ENCODE measurements at places on chromosomes 5 and 9.

DNA sequence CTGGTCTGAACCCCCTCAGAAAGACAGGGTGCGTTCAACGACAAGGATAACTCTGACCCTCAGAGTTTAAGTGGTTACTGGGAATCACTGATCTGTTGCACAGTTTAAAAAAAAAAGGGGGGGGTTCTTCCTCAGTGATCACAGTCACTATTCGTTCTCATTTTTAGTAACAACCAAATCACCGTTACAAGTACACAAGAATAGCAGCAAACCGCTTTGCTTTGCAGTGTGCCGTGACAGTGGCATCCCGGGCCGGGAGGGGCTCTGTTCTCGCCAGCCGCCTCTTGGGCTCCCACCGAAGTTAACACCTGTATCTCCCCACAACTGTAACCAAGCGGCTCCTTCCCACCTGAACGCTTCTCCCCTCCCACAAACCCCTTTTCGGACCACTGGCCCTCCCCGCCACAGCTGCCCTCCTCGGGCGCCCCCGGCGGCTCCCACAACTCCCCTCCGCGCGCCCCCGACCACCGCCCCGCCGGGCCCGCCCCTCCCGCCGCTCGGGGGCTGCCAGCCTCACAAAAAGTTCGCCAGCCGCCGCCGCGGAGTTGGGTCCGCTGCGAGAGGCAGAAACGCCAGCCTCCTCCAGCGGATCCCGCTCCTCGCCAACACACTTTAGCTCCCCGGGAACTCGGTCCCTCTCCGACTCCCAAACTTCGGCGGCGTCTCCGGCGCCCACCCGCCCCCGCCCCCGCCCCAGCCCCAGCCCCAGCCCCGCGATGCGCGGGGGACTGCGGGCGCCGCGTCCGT lies 1.2 kb downstream of the SSBP2 start:
- peaks cover 6% of the 10 kb centered on the region for H3K4me1 ChIP-seq
- H3K27ac ChIP-seq, result no peak overlapping the region
- H3K4me3 ChIP-seq, result peak overlapping the region; percentile 88
- H3K36me3 ChIP-seq, result no peaks in the 10 kb centered on the region

- no peak for DNase-seq
- no peak overlapping the region for H3K4me3 ChIP-seq
- H3K27ac ChIP-seq, result no peak overlapping the region
- H3K27me3 ChIP-seq, result no peaks in the 10 kb centered on the region
These were observed 136.1 kb downstream of the TMEM38B start for GRCh38 chr9:105830461-105830860.

DNA sequence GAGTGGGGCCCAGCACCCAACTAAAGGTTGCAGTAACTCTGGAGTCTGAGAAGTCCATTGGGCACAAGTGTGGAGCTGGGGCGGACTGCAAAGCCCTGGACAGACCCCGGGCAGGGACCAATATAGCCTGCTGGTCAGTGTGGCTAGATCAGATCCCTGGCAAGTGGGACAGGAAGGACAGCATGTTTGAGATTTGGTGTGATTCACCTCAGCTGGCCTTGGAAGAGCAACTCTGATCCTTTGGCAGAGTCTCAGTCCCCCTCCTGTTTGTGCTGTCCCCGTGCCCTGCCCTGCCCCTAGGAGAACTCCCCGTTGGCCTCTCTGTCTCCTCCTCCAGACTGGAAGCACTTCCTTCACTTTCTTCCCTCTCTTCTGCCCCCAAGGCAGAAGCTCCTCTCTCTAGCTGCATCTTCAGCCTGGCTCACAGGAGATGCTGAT lies 255.3 kb downstream of the FSTL4 start:
- H3K27ac ChIP-seq, result no peak overlapping the region
- no peaks in the 10 kb centered on the region for H3K36me3 ChIP-seq
- DNase-seq, result no peak
- no peak overlapping the region for H3K4me3 ChIP-seq
- H3K4me1 ChIP-seq, result peaks cover 10% of the 10 kb centered on the region

DNA sequence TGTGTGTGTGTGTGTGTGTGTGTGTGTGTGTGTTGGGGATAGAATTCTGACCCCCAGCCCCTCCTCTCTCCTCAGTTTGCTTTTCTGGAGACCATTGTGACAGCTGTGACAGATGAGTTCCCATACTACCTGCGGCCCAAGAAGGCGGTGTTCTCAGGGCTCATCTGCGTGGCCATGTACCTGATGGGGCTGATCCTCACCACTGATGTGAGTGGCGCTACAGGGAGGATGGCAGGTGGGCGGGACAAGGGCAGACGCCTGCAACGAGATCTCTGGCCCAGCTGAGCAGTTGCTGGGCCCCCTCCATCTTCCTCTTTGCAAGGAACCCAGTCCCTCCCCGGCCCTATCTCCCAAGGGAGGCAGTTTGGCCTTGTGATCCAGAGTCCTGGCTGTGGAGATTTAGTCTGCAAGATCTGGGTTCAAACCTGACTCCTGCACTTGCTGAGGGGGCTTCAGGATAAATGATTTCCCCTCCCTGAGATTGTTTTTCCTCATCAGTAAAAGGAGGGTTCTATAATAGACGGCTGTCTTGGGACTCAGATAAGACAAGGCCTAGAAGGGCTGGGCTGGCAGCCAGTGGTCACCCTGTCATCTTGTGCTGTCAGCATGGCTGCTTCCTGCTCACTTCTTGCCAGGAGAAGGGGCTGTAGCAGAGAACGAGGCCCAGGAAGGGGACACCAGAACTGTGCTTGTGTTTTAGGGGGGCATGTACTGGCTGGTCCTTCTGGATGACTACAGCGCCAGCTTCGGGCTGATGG lies 14.1 kb downstream of the SLC6A7 start:
- no peak overlapping the region for H3K27ac ChIP-seq
- DNase-seq, result no peak
- no peaks in the 10 kb centered on the region for H3K27me3 ChIP-seq

GRCh38 chr5:172569861-172570558 lies 71.1 kb upstream of the NEURL1B start:
- no peak for DNase-seq
- H3K27me3 ChIP-seq, result no peaks in the 10 kb centered on the region
- H3K36me3 ChIP-seq, result no peaks in the 10 kb centered on the region

DNA sequence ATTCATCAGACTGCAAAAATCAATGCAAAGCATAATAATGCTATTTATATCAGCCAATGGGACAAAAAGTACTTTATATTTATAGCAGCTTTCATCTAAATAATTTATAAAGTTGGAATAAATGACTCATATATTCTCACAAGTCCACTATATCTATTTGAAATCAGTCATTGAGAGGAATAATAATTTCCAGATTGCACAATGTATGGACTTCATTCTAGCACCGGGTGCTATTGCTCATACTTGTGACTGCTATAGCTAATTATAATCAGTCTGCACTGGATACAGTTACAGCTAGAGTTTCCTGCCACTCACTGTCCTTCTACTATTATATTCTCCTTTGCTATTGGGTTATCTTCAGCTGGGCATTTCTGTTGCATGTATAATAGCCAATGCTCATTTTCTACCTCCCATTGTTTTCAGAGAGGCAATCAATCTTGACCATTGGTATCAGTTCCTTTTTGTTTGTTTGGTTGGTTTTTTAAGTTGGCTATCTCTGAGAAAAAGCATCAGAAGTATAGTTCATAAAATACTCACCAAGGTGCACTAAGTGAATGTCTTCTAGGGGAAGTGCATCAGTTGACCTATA lies 1.9 kb downstream of the CDH18 start:
- no peaks in the 10 kb centered on the region for H3K36me3 ChIP-seq
- H3K27ac ChIP-seq, result no peak overlapping the region
- H3K4me3 ChIP-seq, result no peak overlapping the region
- no peak for DNase-seq

DNA sequence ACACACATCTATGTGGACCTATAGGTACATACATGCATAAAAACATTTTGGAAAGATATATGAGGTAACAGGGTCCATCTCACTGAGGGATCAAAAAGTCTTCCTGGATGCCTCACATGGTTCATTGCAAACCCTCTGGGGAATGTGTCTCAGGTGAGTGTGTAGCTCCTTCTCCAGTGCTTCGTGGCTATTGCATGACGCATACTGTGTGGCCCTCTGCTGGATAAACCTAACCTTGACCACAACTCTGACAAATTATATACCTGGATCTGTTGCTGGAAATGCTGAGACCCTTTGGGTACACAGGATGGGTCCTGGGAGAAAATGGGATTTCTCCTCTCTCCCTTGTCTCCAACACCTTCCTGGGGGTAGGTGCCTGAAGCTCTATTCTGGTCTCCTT lies 91.9 kb downstream of the JAKMIP2 start:
- H3K27me3 ChIP-seq, result no peaks in the 10 kb centered on the region
- H3K36me3 ChIP-seq, result no peaks in the 10 kb centered on the region
- H3K4me3 ChIP-seq, result no peak overlapping the region
- H3K27ac ChIP-seq, result no peak overlapping the region
- H3K4me1 ChIP-seq, result no peaks in the 10 kb centered on the region

- no peak overlapping the region for H3K4me3 ChIP-seq
- H3K4me1 ChIP-seq, result peaks cover 4% of the 10 kb centered on the region
- DNase-seq, result no peak
- H3K27ac ChIP-seq, result no peak overlapping the region
These were observed 28.6 kb upstream of the GTF2H2C start for GRCh38 chr5:69531406-69531801.

DNA sequence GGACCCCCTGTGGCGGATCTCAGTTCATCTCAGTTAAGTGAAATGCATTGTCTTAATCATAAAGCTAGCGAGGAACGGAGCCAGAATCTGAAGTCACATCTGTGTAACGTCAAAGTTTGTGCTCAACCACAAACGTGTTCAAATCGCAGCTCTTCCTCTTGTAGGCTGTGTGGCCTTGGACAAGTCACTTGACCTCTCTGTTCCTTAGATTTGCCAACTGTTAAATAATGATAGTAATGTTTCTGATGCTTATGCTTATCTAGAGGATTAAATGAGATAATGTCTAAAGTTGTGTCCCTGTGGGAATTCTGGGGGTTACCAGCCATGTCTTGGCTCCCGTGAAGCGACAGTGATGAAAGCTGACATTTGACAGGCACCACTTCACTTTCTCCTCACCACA lies 69.2 kb upstream of the NEURL1B start:
- no peak for DNase-seq
- H3K27ac ChIP-seq, result no peak overlapping the region
- H3K27me3 ChIP-seq, result no peaks in the 10 kb centered on the region
- no peaks in the 10 kb centered on the region for H3K4me1 ChIP-seq

- no peak overlapping the region for H3K27ac ChIP-seq
- H3K4me1 ChIP-seq, result peaks cover 17% of the 10 kb centered on the region
- DNase-seq, result no peak
- H3K27me3 ChIP-seq, result no peaks in the 10 kb centered on the region
These were observed 7.6 kb upstream of the GBGT1 start for GRCh38 chr9:133171161-133171961.

DNA sequence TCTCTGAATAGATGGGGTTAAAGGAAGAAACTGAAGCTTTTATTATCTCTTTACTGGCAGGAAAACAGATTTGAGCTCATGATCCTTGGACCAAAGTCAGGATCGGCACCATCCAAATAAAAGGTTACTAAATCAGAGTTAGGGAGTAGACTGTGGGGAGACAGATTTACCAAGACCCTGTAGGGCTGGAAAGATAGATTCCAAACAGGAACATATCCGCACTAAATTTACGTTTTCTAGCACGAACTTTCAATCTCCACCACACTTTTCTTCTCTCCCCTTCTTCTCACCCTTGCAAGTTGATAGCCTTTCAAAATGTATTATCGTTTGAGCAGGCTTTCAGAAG lies 120.0 kb upstream of the HMHB1 start:
- no peak overlapping the region for H3K4me3 ChIP-seq
- H3K4me1 ChIP-seq, result no peaks in the 10 kb centered on the region
- no peaks in the 10 kb centered on the region for H3K36me3 ChIP-seq
- DNase-seq, result no peak
- no peak overlapping the region for H3K27ac ChIP-seq

GRCh38 chr5:127311349-127311748 lies 20.8 kb downstream of the MEGF10 start:
- no peaks in the 10 kb centered on the region for H3K4me1 ChIP-seq
- H3K36me3 ChIP-seq, result no peaks in the 10 kb centered on the region
- no peak overlapping the region for H3K4me3 ChIP-seq

- no peak overlapping the region for H3K4me3 ChIP-seq
- no peaks in the 10 kb centered on the region for H3K36me3 ChIP-seq
- H3K27ac ChIP-seq, result no peak overlapping the region
- no peaks in the 10 kb centered on the region for H3K4me1 ChIP-seq
- DNase-seq, result no peak
These were observed 14.8 kb upstream of the TMC1 start for GRCh38 chr9:72506615-72507014.

All from trophoblast cell (in vitro differentiated cells and primary cell).